ENCODE measurements at places on chromosomes 2 and 18.

- no peak for DNase-seq
Measured at GRCh38 chr2:99961196-99961913, 181.0 kb downstream of the AFF3 start.

- no peak for DNase-seq
Measured at GRCh38 chr2:33153008-33153407, 206.3 kb downstream of the LTBP1 start.

DNA sequence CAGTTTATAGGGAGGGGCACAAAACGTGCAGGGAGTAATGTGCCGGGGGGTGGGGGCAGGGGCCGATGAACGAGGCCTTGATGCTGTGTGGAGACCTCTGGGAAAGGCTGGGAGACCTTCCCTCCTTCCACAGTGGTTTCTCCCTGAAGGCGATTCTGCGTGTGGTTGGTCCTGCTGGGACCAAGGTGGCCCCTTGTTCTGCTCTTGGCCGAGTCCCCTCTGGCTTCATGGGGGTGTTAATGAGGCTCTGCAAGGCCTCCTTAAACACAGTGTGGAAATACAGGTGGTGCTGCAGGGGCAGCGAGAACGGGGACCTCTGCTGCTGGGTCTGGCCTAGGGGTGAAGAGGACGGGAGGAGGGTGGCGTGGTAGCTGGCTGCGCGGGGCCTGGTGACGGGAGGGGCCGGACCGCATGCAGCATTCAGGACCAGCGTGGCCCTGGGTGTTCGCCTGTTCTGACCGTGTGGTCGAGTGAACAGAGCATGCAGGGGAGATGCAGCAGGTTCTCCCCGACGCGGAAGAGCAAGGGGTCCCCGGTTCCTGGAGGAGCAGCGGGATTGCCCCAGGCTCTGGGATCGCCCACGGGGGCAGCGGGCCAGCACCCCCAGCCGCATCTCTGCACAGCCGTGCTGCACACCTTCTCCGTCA lies 42.1 kb upstream of the KCNG2 start:
- DNase-seq, result no peak

DNA sequence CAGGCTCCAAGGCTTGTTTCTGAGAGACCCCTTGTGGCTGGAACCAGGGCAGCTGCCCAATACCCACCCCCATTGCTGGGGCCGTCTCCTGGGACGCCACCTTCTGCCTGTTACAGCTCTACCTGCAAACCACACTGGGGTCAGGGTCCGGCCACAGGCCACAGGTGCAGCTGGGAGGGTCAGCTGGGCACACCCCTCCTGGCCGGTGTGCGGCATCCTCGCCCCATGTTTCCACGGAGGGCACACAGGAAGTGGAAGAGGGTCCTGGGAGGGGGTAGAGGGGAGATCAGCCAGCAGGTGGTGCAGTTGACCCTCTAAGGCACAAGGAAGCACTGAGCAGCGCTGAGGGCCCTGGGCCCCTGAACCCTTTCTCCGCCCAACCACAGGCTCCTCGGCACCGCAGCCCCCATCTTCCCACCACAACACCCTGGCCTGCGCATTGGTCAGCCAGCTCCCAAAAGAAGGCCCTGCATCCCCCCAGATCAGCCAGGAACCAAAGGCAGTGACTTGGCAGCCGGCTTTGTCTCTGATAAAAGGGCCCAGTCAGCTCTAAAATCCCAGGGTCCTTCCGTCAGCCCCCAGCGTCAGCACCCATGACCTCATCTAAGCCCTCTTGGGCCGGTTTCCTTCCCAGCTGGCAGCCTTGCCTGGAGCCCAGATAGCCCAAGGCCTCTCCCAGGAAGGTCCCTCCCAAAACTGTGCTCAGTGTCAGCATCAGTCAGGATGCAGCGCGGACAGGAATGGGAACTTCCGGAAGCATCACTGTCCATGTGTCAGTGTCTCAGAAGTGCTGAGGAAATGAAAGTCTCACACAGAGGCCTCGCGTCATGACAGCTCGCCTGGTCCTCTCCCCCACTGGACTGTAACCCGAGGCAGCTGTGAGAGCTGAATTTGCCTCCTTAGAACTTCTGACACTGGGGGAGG lies 1.7 kb downstream of the ERFE start:
- no peak for DNase-seq

- no peak for DNase-seq
Measured at GRCh38 chr2:80573950-80574349, 269.4 kb upstream of the LRRTM1 start.

- DNase-seq, result no peak
Measured at GRCh38 chr2:204042401-204042800, 105.8 kb downstream of the ICOS start.

DNA sequence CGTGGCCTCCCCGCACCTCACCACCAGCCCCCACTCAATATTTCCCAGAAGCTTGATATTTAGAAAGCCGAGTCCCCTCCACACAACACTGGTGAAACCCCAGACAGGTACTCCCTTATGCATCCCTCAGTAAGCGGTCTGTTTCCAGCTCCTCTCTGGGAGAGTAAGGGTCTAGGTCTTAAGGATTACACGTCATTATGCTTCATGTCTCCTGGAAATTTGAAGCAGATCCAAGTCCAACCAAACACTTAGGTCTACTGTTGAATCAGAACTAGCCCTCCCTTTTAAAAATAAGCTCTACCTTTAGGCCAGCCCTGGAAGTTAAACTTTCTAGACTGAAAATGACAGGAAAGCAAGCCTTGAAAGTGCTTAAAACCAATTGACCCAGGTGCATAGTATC lies 1.5 kb upstream of the OST4 start:
- DNase-seq, result no peak

DNA sequence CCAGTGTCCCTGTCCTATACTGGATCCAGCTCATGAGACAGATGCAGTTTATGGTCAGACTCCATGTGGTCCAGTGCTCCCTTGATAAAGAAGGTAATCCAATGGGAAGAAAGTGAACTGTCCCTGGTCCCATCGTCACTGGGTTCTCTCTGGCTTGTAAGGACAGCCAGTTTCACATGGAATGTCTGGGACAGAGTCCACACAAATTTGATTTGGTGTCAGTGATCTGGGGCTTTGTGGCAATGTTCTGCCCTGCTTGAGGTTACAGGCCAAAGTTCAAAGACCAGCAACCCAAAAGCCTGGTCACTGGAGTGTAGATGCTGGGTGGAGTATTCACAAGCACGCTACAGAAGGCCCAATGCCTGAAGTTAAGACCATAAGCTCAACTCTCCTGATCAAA lies 22.2 kb upstream of the FHL2 start:
- DNase-seq, result no peak

GRCh38 chr2:111898703-111899514 lies 502 bp downstream of the MERTK start:
- DNase-seq, result no peak

- no peak for DNase-seq
Measured at GRCh38 chr18:59918320-59918755, 18.5 kb downstream of the PMAIP1 start.

- no peak for DNase-seq
Measured at GRCh38 chr2:191222507-191222906, 22.7 kb upstream of the MYO1B start.

- peak; percentile 12 for DNase-seq
Measured at GRCh38 chr2:70523996-70524965, 29.3 kb downstream of the TGFA start.

GRCh38 chr2:57987835-57988573 lies 58.6 kb upstream of the VRK2 start:
- DNase-seq, result no peak

DNA sequence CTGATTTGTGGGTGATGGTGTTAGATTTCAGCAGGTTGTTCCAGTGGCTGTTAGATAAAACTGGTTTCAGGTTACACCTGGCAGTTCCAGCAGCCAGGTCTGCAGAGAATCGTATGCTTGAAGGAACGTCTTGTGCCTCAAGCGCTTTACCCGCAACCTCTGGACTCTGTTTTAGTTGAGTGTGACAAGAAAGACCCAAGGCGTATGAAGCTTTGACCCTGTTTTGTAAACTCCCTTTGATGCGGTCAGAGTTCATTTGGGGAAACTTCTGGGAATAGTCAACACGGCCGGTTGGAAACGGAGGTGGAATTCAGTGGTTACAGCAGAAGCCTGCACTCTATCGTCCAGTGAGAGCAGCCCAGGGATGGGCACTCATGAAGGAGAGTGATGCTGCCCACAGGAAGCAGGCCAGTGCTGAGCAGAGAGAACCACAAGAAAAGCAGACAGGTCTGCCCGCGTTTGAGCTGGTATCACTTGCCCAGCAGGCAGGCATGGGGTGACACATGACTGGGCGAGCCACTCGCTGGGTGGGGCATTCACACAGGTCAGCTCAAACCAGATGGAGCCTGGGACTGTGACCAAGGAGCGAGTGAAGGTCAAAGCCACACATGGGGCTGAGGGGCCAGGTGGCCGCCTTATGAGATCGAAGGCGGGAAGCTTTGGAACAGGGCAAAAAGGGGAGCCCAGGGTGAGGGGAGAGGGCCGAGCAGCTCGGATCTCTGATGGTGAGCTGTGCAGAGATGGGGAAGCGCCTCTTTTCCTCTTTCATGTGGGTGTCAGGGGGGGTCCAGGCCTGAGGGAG lies 99.6 kb upstream of the MBOAT2 start:
- DNase-seq, result no peak

DNA sequence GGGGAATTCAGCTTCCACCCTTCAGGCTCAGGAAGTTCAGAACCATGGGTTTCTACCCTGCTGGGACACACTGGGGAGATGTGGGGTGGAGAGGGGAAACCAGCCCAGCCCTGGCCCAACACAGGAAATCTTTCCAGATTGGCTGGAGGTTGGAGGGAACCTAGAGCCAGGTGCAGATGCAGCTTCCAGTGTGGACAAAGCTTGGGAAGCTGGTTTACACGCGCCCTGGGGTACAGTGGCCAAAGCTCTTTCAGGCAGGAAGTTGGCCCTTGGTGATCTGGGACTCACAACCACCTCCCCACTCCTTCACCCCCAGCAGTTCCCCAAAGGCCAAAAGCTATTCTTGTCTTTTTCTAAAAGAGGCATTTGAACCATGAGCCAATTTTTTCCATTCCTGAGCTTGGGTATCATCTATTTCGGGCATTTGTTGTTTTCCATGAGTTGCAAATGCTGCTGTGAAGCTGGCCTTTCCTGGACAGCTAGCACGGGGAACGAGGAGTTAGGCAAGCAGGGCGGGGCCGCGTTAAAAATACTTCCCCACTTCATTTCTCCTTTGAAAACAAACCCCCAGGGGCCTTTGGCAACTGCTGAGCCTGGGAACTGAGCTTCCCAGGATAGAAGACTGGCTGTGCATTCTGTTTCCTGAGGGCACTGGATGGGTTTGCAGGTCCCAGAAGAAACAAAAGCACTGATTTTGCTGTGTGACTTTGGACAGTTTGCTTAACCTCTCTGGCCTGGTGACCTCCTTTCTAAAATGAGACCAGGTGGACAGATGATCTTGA lies 3.1 kb upstream of the ARID5A start:
- DNase-seq, result no peak

GRCh38 chr2:174563530-174564282 lies 33.9 kb downstream of the WIPF1 start:
- DNase-seq, result no peak

GRCh38 chr2:233655043-233655442 lies 16.7 kb upstream of the UGT1A9 start:
- no peak for DNase-seq

GRCh38 chr18:69580107-69580506 lies 179.4 kb downstream of the DOK6 start:
- DNase-seq, result no peak

DNA sequence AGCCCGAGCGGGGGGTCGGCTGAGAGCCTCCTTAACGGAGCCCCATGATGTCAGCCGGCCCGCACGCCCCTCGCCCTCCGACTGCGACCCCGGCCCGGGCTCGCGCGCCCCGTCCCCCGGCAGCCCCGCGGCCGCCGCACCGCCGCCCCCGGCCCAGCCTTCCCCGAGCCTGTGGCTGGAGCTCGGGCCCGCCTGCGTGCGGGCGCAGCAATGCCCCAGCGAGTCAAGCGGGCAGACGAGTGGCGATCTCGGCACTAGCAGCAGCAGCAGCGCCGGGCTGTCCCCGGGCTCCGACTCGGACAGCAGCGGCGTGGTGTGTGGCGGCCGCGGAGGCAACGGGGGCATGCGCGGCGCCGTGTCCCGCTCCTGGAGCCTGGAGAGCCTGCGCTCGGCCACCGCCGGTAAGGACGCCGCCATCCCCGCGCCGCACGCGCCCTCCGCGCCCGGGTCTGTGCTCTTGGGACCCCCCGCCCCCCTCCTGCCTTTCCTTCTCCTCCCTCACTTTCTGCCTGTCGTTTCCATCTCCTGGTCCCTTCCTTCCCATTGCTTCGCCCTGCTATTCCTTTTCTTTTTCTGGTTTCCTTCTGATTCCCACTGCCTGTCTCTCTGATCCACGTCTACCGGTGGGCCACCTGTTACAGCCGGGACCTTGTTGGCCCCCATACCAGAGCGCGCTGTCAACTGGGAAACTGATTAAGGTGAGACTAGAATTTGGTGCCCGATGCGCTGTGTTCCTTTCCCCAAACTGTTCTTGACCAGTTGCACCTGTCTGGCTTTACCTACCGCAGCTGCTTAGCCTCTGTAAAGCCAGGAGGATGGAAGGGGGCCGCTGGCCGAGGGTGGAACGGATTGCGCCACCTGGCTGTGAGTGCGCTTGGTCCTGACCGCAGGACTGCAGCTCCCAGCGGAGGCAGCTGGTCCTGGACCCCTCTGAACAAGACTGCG lies 127.4 kb downstream of the ARHGEF4 start:
- no peak for DNase-seq
